ENCODE measurements at places on chromosomes 12 and 14.

GRCh38 chr14:83913476-83913875 lies 1616.5 kb upstream of the FLRT2 start:
- no peak for DNase-seq

GRCh38 chr14:95918466-95918865 lies 41.8 kb downstream of the TUNAR start:
- no peak for DNase-seq

GRCh38 chr12:117430246-117430645 lies 68.8 kb upstream of the NOS1 start:
- DNase-seq, result no peak

- no peak for DNase-seq
Measured at GRCh38 chr14:92633274-92633616, 115.2 kb downstream of the LGMN start.

- no peak for DNase-seq
Measured at GRCh38 chr14:84592770-84593169, 937.2 kb upstream of the FLRT2 start.

Measured in NCI-H1417 treated with DMSO at 0.1 percent for 48 hours (cell line).